ENCODE measurements at places on chromosomes 2 and 18. TPM values are rescaled to one million over a fixed set of nuclear protein-coding genes. Genes with fewer than 3 reads are reported as not detected.

Gene CIDEA
- total RNA-seq: 1.6 TPM

Gene TMEM127
- total RNA-seq: 14.7 TPM

Gene CNOT11
- total RNA-seq: 14.3 TPM

Gene LOXHD1
- total RNA-seq: 0.41 TPM

Gene NAPG
- total RNA-seq: 107 TPM

Gene KYNU
- total RNA-seq: under 0.01 TPM

Gene OR6B2
- not detected for total RNA-seq

Gene IL1RL2
- total RNA-seq: 0.82 TPM

Gene AOX1
- 0.82 TPM for total RNA-seq

Gene PLEKHH2
- 7.3 TPM for total RNA-seq

Gene PLEKHB2
- 114 TPM for total RNA-seq

Gene SPOPL
- total RNA-seq: 24.1 TPM

Gene ANKRD30B
- 3.3 TPM for total RNA-seq

Gene TWIST2
- total RNA-seq: not detected

Gene DSG2
- 3.3 TPM for total RNA-seq

Gene AUP1
- 42.0 TPM for total RNA-seq

Gene REG3A
- total RNA-seq: not detected

Gene FAM168B
- total RNA-seq: 159 TPM

Gene SPEG
- total RNA-seq: 13.0 TPM

Gene BOLL
- total RNA-seq: not detected

Gene EGR4
- not detected for total RNA-seq

Gene CCDC68
- 1.2 TPM for total RNA-seq

Gene MAL
- total RNA-seq: not detected

Gene MYOM1
- total RNA-seq: 0.82 TPM

Gene ALPG
- total RNA-seq: not detected

Gene C2orf92
- total RNA-seq: 3.3 TPM

Gene SPC25
- 5.3 TPM for total RNA-seq

Gene LHCGR
- total RNA-seq: under 0.01 TPM

Gene NEB
- 0.41 TPM for total RNA-seq

Gene WBP1
- total RNA-seq: 24.9 TPM

Gene CYP27C1
- total RNA-seq: 2.4 TPM

All from frontal cortex (tissue), 4 donors.